ENCODE measurements at places on chromosomes 2 and 18.

GRCh38 chr2:200650195-200650594 lies 64.4 kb downstream of the AOX1 start:
- DNase-seq = no peak

DNA sequence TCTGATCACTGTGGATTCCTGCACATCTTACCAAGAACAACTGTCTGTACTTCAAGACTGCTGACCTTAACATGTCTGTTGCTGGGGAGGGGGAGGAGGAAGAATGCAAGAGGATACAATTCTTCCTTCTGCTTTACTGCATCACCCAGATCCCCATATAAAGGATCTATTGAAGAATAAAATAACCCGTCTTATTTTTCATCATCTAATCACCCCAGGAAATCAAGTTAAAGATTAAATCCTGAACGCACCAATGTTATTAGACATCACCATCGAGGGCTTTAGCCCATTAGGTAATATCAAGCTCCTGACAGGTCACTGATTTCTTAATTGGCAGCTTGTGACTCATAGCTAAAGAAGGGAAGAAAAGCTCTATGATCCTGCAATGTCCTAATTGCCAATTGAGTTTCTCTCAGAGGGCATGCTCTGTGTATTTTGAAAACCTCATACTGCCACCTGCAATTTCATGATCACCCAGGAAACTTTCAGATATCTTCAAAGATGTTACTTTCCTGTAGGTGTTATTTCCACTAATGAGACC lies 75.4 kb upstream of the KCNE4 start:
- DNase-seq = no peak

GRCh38 chr2:54519841-54520459 lies 63.8 kb downstream of the SPTBN1 start:
- no peak for DNase-seq

- no peak for DNase-seq
Measured at GRCh38 chr18:42274488-42275137, 319.6 kb downstream of the PIK3C3 start.

- DNase-seq = no peak
Measured at GRCh38 chr18:22490429-22490846, 72.7 kb upstream of the CTAGE1 start.

GRCh38 chr2:105896765-105897163 lies 152.1 kb downstream of the NCK2 start:
- DNase-seq = no peak

- no peak for DNase-seq
Measured at GRCh38 chr18:709771-710170, 2.7 kb downstream of the ENOSF1 start.
